Spinal cord (tissue), 10 donors: ENCODE measurements at places on chromosomes 12 and 14.

- no peak for DNase-seq
These were observed 131.1 kb upstream of the SLC38A2 start for GRCh38 chr12:46503637-46504175.

DNA sequence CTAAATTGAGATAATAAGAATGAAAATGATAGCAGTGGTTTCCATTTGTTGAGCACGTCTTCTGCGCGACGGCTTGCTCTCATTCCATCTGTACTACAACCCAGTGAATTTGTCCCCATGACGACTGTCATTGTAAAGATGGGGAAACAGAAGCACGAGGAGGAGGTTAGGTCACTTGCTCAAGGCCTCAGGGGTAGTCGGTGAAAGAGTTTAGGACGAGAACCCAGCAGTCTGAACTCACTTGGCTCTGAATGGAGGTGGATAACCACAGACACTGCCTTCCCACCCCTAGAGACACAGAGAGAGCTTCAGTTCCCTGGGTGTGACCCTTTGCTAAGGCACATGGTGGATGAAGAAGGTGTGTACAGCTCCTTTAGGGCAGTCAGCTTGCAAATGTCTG lies 30.9 kb upstream of the PLEKHG3 start:
- no peak for DNase-seq

DNA sequence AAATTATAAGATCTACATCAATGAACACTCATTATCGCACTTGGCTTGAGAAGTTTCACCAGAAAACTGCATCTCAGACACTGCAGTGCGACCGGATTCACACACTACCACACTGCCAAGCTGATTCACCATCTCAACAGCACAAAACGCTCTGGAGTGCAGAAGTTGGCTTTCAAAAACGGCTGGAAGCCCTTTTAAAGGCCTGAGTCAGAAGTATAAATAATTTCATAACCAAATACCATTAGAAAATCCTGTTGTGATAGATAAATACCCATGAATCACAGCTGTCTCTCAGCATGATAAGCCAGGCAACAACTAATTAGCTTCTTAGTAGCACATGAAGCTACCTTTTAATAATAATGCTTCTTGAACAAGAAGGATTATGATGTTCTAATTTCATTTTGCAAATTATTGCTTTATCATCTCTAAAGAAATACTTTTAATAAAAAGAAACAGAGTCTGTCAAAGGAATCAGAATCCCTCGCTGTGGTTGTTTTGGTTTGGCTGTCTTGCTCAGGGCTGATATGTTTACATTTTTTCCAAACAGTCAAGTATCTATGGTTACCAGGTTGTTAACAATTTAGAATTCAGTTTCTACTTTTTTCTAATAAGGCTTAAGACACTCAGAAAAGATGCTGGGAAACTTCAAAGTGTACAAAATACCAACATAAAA lies 51.2 kb downstream of the SLC2A13 start:
- no peak for DNase-seq

DNA sequence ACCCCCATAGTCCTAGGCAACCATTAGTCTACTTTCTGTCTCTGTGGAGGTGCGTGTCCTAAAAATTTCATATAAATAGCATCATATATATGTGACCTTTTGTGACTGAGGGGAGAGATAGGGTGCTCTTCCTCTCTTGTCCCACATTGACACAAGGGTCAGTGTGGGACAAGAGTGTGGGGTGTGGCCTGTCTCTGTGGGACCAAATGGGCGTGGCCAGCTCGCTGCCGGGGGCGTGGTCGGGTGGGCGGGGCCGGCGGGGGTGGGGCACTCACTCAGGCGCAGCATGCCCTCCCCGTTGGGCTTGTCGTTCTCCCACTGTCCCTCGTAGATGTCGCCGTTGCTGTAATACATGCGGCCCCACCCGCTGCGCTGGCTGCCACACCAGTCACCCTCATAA lies 15.5 kb downstream of the MORN3 start:
- no peak for DNase-seq

DNA sequence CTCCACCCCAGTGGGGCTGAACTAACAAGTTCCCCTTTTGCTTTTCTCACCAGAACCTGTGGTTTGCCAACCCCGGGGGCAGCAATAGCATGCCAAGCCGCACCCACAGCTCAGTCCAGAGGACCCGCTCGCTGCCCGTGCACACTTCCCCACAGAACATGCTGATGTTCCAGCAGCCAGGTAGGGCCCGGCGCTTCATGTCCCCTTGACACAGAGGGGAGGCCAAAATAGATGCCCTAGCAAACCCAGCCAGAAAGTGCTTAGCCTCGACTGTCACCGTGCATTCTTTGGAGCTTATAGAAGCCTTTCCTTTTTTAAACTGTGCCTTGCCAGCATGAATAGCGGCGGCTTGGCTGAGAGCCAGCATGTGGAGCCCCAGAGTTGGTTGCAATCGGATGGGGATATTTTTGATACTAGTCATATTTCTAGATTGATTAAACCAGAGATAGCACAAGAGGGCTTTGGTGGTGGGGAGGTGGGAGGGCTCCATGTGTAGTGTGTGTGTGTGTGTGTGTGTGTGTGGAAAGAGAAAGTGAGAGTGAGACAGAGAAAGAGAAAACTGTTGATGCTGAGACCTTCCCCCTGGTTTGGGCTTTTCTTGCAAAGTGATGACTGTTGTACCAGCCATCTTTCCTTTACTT lies 126.1 kb downstream of the GCH1 start:
- DNase-seq: peak; percentile 72

DNA sequence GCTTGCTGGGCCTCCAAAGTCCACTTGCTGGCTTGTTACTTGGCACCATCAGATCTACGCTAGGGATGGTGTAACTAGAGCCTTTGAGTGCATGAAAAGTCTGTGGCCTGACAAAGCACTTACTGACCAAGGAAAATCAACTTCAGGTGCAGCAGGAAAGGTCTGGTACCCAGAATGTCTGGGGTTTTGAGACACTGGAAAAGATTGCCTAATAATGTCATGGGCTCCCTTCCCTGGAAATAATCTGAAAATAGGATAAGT lies 106.7 kb downstream of the ZFP36L1 start:
- no peak for DNase-seq

- no peak for DNase-seq
These were observed 391.8 kb upstream of the DCN start for GRCh38 chr12:91574391-91574790.

- DNase-seq: no peak
These were observed 1.1 kb downstream of the NELL2 start for GRCh38 chr12:44874981-44875416.

DNA sequence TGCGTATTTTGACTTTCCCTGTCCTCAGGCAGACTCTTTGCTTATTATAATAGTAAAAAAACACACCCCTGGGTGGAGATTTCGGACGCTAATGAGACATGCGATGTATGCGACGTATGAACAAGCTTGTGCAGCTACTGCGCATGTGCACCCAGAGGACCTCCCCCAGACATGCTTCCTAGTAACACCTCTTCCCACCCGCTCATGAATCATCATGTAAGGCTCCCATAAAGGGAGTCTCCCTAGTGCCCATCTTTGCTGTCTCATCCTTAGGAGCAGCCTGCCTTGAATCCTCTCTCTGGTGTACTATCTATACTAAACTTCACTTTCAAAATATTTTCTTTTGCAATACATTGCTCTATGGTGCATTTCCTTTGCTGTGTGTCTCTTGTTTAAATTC lies 210.1 kb downstream of the TMEM132D start:
- DNase-seq: no peak

GRCh38 chr12:10601860-10602259 lies 11.5 kb downstream of the MAGOHB start:
- no peak for DNase-seq

DNA sequence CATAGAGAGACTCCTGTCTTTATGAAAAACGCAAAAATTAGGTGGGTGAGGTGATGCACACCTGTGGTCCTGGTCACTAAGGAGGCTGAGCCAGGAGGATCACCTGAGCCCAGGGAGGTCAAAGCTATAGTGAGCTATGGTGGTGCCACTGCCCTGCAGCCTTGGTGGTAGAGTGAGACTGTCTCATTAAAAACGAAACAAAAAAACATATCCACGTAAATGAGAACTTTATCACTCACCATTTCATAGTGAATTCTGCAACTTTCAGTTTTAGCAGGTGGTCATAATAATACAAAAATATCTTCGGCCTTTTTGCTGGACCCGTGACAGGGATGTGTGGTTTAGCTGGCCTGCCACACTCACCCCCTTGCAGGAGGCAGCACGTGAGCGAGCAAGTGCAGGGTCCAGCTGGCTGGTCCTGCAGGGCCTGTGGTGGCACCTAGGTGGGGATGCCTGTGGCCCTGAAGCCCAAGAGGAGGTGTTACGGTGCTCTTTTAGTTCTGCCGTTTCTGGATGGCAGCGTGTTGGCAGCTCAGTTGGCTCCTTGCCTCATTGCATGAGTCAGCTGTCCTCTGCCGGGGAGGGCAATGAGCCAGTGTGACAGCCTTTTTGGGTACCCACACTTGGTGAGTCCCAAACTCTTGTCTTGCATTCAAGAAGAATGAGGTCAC lies 1330.7 kb upstream of the TMEM132C start:
- DNase-seq: no peak

DNA sequence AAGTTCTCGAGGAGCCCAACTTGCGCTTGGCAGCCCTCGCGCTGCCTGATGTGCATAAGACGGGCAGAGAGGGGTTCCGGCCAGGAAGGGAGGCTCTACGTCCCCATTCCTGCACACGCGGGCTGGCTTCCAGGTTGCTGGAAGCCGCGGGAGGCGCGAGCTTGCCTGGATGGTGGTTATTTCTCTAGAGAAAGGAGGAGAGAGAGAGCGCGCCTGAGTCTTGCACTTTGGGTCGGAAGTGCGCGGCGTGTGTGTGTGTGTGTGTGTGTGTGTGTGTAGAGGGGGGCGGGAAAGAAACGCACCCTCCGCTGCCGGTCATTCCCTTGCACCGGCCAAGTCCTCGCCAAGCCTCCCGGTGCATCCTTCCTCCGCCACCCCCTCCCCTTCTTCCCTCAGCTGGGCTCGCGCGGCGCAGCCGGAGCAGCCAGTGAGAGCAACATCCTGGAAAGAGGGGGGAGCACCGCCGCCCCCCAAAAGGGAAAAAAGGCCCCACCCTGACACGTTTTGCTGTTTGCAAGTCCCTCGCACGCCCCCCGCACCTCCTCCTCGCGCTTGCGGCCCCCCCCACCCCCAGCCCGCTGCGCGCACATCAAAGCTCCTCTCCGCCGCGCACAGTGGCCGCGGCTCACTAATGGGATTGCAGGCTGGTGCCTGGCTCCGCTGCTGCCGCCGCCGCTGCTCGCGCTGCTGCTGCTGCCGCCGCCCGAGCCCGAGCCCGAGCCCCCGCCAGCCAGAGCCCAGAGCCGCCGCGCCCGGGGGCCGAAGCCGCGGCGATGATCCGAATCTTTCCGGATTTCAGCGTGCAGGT lies 4.4 kb upstream of the NPAS3 start:
- no peak for DNase-seq

GRCh38 chr12:91098461-91098860 lies 12.8 kb downstream of the LUM start:
- DNase-seq: no peak

GRCh38 chr12:2297004-2297403 lies 244.2 kb downstream of the CACNA1C start:
- DNase-seq: no peak

DNA sequence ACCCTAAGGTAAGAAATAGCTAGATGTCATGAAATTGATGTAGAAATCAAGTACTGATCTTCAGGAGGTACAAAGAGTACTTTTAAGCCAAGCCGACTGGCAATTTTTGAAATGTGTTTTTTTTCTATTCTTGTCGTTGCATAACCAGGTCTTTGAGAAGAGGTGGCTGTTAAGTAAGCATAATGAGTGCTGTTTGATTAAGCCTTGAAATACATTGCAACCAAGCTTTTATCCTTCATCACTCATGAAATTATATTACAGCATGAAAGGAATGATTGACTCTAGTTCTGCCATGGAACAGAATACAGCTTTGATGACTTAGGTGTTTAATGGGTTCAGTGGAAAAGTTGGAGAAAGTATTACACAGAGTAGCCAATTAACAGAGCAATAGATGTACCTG lies 1720.2 kb upstream of the SEL1L start:
- no peak for DNase-seq

DNA sequence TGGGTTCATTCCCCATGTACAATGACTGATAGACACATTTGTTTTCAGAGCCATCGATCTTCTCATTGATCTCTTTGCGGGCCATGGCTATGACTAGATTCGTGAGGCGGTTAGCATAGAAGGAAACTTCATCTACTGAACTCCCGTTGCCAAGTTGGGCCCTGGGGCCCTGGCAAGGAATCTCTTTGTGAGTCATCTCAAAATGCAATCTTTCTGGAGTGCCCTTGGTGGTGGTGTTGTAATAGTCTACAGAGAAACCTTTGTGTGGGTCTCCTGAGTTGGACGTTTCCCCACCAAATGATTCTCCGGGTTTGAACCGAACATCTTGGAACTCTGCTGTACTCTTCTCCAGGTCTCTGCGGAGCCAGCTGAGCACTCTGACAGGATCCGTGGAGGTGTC lies 20.4 kb downstream of the AKAP3 start:
- no peak for DNase-seq

DNA sequence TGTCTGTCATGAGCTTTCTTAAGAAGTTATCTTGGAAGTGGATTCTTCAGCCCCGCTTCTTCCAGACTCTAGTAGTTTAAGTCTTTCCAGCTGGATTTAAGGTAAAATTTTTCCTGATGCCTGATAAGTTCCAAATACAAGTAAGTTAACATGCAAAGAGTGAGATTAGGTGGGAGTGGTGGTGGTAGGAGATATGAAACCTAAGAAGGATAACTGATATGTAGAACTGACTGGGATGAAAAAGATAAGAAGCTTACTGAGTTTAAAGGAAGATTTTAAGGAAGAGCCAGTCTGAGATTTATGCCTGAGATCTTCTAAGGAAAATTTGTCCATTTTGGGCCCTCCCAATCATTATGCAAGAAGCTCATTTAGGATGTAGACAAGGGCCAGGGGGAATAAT lies 250.9 kb upstream of the SYT10 start:
- no peak for DNase-seq

- peak; percentile 42 for DNase-seq
These were observed 1.0 kb downstream of the NAA25 start for GRCh38 chr12:112107306-112108201.

DNA sequence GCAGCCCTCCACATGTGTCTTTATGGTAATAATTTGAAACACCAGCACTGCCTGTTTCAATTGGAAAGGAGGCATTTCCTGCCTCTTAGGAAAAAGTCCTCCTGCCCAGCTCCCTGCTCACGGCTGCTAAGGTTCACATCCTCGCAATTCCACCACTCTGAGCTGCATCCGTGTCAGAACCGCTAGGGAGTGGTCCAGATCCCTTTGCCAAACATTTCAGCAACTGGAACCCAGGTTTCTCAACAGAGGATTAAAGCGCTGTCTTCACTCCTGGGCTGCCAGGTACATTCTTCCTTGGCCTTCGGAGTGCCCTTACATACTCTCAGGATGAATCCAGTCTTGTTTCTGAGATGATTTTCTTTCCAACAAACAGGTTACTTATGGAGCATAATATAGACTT lies 23.3 kb downstream of the C14orf132 start:
- DNase-seq: no peak
